ENCODE measurements at places on chromosomes 13 and 19. TPM values are rescaled to one million over a fixed set of nuclear protein-coding genes. Genes with fewer than 3 reads are reported as not detected.

ZNF610 gene
- not detected for total RNA-seq

ZNF100 gene
- 4.2 TPM for total RNA-seq

HCN2 gene
- not detected for total RNA-seq

DNA sequence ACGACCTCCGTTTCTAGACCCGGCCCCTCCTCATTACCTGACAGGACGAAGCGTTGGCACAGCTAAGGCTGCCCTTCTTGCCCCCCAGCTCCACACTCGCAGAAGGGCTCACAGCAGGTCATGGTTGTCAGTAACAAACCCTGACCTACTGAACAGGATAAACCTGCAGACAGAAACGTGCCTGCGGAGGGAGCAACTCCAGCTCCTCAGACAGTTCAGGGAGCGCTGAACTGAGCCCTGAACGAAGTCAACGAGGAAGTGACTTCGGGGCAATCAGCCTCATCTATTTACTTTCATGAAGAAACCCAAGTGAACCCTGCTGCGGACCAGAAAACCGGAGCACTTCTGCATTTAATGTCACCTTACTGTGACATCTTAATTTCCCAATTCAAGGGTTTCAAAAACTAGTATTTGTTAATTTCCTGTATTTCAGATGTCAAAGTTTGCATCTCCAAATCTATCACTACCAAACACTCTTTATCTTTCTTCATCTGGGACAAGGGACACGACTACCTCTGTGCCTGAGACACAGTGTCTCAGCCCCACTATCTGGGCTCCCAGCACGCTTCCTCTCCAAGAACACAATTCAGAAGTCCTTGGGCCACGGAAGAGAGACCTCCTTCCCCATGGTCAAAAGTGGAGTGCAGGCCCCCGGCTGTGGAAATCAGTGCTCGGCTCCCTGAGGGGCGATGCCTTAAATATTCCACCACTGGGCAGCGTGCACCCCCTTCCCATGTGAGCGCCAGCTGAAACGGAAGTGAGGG lies 40.2 kb downstream of the CARS2 start:
- H3K27ac ChIP-seq: no peak overlapping the region
- H3K27me3 ChIP-seq: no peaks in the 10 kb centered on the region
- no peaks in the 10 kb centered on the region for H3K4me1 ChIP-seq
- H3K4me3 ChIP-seq: no peak overlapping the region
- no peak for DNase-seq
